Progenitor cell of endocrine pancreas (in vitro differentiated cells): ENCODE measurements at places on chromosomes 3 and 15.

DNA sequence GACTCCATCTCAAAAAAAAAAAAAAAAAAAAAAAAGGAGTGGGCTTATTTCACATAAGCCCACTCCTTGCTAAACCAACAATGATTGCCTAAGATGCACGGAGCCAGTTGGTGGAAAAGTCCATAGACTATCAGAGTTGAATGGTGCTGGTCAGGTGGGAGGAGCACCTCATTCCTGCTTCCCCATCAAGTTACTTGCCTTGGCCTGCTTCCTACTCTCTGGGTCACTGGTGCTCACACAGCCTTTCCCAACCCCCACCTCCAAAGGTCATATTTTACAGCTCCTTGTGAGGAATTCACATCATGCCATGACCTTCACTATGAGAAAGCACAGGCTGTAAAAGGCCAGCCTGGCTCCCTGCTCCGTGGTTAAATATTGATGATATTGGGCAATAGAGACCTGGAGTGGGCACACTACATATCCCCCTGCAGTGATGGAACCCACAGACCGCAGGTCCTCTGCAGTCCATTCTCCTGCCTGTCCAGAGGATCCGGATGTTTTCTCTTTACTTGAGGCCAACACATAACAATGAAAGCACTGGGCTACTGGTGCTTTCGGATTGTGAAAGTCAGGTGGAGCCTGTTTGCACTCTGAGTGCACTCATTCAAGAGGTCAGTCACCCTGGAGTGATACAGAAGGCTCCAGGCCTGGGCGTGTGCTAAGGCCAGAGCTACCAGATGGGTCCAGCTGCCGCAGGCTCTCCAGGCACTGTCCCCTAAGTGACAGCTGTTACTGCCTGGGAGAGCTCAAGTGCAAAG lies at the start of gene SLC51B:
Gene SLC51B (plus strand): TSS at position 664 of the 758 bp plus-strand sequence. CDS start 4,618 bp downstream, outside the sequence.
- H3K4me3 ChIP-seq, result no peak within 1 kb of the TSS
- peaks cover 19% of the 10 kb centered on the region for H3K4me1 ChIP-seq
- H3K27ac ChIP-seq, result peak within 1 kb of the TSS; percentile 90

- H3K27ac ChIP-seq, result no peak overlapping the region
- no peaks in the 10 kb centered on the region for H3K36me3 ChIP-seq
- H3K4me1 ChIP-seq, result peaks cover 4% of the 10 kb centered on the region
- no peak overlapping the region for H3K4me3 ChIP-seq
- no peaks in the 10 kb centered on the region for H3K27me3 ChIP-seq
- no peak for DNase-seq
These were observed 29.7 kb downstream of the ZBBX start for GRCh38 chr3:167350245-167350862.

GRCh38 chr15:72766780-72767179 lies 16.8 kb downstream of the ADPGK start:
- H3K27me3 ChIP-seq, result no peaks in the 10 kb centered on the region
- DNase-seq, result no peak
- H3K27ac ChIP-seq, result no peak overlapping the region

DNA sequence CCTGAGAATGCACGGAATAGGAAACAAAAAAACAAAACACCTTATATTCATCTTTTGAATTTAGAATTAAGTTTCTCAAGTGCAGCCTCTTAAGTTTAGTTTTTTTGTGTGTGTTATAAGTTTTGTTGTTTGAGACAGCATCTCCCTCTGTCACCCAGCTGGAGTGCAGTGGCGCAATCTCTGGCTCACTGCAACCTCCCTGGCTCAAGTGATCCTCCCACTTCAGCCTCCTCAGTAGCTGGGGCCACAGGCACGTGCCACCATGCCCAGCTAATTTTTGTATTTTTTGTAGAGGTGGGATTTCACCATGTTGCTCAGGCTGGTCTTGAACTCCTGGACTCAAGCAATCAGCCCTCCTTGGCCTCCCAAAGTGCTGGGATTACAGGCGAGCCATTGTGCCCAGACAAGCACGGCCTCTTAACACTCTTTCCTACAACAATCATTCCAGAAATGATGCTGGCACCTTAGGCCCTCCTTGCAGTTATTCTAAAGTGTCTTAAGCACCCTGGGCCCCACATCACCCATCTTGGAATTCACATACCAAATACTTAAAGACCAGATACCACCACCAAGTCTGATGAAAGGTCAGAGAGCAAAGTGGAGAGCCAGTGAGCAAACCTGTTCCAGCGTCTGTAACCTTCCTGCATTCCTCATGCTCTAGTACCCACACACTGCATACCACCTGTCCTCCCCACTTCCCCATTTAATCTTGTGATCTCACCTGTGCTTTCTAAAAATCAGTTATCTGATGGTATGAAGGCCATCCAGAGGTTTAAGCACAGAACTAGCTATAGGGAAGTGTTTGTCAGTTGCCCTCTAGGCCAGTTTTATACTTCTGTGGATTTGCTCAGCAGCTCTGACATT lies 6.9 kb upstream of the SPG11 start:
- no peak for DNase-seq
- H3K4me1 ChIP-seq, result no peaks in the 10 kb centered on the region
- no peak overlapping the region for H3K27ac ChIP-seq
- H3K27me3 ChIP-seq, result peaks cover 14% of the 10 kb centered on the region

GRCh38 chr3:133983126-133983525 lies 46.6 kb downstream of the SLCO2A1 start:
- H3K27ac ChIP-seq, result no peak overlapping the region
- H3K27me3 ChIP-seq, result peaks cover 5% of the 10 kb centered on the region
- DNase-seq, result no peak
- H3K4me3 ChIP-seq, result no peak overlapping the region
- peaks cover 1% of the 10 kb centered on the region for H3K36me3 ChIP-seq
- peaks cover 26% of the 10 kb centered on the region for H3K4me1 ChIP-seq

GRCh38 chr15:20351448-20351971 lies 190.1 kb downstream of the GOLGA6L6 start:
- H3K4me3 ChIP-seq, result no peak overlapping the region
- no peak for DNase-seq
- no peaks in the 10 kb centered on the region for H3K4me1 ChIP-seq
- no peak overlapping the region for H3K27ac ChIP-seq

DNA sequence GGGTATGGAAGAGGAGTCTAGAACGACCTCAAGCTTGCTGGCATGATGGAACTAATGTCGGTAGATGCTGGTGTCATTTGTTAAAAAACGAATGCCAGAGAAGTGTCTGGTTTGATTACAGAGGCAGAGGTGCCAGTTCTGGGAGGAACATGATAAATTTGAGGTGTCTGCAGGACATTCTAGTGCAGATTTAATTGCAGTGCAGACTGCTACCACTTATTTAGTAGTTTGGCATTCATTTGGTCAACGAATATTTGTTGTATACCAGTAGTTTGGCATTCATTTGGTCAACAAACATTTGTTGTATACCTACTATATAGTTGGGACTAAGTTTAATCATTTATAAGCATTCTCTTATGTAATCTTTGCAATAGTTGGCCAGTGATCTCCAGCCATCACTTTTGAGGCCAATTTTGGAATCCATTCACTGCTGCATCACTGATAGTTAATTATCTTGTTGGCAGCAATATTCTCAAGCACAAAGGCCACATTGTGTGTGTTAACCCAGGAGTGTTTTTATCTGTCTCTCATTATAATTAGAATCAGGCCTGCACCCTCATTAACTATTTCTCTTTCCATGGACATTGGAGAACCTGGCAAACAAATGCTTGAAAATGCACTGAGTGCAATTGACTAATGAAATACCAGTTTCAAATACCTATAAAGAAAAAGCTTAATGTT lies 19.5 kb upstream of the TGFBR2 start:
- H3K27me3 ChIP-seq, result no peaks in the 10 kb centered on the region
- H3K4me1 ChIP-seq, result peaks cover 11% of the 10 kb centered on the region
- H3K27ac ChIP-seq, result no peak overlapping the region
- H3K4me3 ChIP-seq, result no peak overlapping the region
- DNase-seq, result no peak

DNA sequence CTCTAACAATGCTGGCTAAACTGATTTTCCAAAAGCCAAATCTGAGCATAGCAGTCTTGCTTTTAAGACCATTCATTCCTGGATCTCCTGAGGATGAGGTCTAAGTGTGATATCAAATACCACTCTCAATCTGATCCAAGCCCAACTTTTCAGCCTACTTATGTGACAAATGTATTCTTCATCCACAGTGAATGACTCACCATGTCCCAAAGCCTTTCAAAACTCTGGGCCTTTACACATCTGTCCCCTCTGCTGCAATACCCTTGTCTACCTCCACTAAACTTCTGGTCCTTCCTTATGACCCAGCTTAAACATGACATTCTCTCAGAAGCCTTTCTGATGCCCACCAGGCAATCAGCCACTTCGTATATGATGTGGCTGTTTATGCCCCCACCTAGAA lies 4.6 kb downstream of the ANAPC13 start:
- DNase-seq, result no peak
- H3K27me3 ChIP-seq, result no peaks in the 10 kb centered on the region
- H3K4me3 ChIP-seq, result no peak overlapping the region
- H3K36me3 ChIP-seq, result peaks cover 33% of the 10 kb centered on the region
- no peak overlapping the region for H3K27ac ChIP-seq

DNA sequence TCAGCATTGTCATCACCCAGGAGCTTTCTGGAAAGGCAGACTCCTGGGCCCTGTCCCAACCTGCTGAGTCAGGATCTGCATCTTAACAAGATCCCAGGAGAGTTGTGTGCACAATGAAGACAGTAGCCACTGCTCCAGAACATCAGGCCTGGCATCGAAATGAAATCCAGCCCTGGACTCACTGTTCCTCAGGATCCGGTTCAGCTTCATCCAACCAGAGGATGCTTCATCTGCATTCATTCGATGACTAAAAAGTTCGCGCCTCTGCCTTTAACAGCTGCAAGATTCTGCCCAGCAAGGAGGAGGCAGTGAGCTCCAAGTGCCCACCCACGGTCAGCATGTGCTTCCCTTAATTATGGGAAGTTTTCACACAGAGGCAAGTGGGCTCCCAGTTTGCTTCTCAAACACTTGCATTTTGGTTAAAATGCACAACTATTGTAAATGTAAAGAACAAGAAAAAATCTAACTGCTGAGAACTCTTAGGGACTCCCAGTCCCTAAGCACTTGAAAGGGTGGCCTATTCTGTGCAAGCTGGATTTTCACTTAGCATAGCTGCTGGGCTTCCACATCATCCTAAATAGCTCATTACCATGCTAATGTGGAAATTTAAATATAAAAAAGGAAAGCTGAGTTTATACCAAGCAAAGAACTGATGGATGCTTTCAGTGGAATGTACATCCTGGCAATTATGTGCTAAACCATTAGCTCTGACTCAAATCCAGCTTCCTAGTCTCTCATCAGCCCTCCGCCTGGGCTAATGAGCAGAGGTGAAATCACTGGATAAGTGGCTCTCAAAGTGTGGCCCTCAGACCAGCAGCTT lies 25.5 kb upstream of the ESYT3 start:
- H3K4me3 ChIP-seq, result no peak overlapping the region
- DNase-seq, result no peak
- no peaks in the 10 kb centered on the region for H3K4me1 ChIP-seq
- H3K27me3 ChIP-seq, result peaks cover 24% of the 10 kb centered on the region
- H3K36me3 ChIP-seq, result peaks cover 11% of the 10 kb centered on the region

DNA sequence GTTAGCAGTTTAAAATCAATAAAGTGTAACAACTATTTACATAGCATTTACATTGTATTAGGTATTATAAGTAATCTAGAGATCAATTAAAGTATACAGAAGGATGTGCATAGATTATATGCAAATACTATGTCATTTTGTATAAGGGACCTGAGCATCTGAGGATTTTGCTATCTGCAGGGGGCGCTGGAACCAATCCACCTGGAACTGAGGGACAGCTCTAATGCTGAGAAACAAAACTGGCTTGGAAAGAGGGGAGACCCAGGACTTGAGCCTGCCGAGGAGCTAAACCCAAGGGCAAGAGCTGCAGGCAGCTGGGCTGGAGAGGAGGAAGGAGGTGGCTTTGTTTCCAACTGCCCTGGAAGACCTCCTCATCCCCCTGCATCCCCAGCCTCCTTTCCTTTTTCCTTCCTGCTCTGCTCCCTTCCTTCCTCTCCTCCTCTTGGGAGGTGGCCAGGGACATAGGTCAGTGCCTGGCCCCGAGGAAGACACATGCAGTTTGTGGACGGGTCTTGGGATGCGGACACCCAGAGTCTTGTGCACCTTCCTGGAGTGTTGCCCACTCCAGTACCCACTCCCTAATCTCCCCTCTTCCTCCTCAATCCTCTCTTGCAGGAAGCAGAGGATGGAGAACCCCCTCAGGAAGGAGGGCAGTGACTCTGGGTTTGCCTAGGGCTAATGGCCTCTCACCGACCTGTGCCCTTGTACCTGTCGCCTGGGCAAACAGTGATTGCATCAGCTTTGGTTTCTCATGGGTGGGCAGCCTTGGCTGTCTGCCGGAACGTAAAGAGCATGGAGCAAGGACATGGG lies 825 bp upstream of the RTP3 start:
- H3K36me3 ChIP-seq, result peaks cover 1% of the 10 kb centered on the region
- peaks cover 5% of the 10 kb centered on the region for H3K27me3 ChIP-seq
- no peaks in the 10 kb centered on the region for H3K4me1 ChIP-seq
- DNase-seq, result no peak
- no peak overlapping the region for H3K27ac ChIP-seq

- H3K27me3 ChIP-seq, result no peaks in the 10 kb centered on the region
- H3K27ac ChIP-seq, result no peak overlapping the region
- H3K36me3 ChIP-seq, result peaks cover 1% of the 10 kb centered on the region
- no peak for DNase-seq
These were observed 35.8 kb upstream of the LRRFIP2 start for GRCh38 chr3:37210230-37210629.

DNA sequence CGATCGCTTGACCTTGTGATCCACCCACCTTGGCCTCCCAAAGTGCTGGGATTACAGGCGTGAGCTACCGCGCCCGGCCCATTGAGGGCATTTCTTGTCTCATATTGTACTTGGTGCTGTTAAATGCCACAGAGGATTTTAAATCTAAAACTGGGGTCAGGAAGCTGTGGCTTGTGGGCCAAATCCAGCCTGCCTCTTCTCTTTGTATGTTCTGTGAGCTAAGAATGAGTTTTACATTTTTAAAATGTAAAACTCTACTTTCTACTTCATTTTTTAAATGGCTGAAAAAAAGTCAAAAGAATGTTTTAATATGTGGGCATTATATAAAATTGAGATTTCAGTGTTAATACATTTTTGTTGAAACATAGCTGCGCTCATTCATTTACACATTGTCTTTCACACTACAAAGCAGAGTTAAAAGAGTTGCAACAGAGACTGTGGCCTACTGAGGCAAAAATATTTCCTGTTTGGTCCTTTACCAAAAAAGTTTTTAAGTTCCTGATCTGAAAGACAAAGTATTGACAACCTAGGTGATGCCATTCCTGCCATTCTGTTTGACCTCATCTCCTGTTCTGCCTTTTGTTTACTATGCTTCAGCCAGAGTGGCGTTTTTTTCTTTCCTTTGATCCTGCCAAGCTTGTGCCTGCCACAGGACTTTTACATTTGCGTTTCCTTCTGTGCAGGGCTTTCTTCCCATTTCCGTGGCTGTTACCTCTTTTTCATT lies 50.4 kb downstream of the PDCD6IP start:
- no peak for DNase-seq
- no peak overlapping the region for H3K27ac ChIP-seq
- peaks cover 9% of the 10 kb centered on the region for H3K36me3 ChIP-seq
- H3K27me3 ChIP-seq, result no peaks in the 10 kb centered on the region
- H3K4me3 ChIP-seq, result no peak overlapping the region

- no peak for DNase-seq
- H3K36me3 ChIP-seq, result no peaks in the 10 kb centered on the region
- H3K4me1 ChIP-seq, result peaks cover 5% of the 10 kb centered on the region
- H3K27ac ChIP-seq, result no peak overlapping the region
These were observed 379.5 kb upstream of the DPH6 start for GRCh38 chr15:35925275-35926006.
